ENCODE measurements at places on chromosomes 1 and 21. TPM values are rescaled to one million over a fixed set of nuclear protein-coding genes. Genes with fewer than 3 reads are reported as not detected.

GRCh38 chr1:108817811-108818210, 39.1 kb downstream of the AKNAD1 start:
- DNase-seq, result no peak

GRCh38 chr21:34042735-34043134, 30.6 kb upstream of the MRPS6 start:
- DNase-seq, result no peak

MACO1 gene
- polyA plus RNA-seq, result 24.2 TPM

GRCh38 chr1:91281782-91282181, 122.9 kb downstream of the HFM1 start:
- DNase-seq, result no peak

FALEC gene
- not detected for polyA plus RNA-seq

DNA sequence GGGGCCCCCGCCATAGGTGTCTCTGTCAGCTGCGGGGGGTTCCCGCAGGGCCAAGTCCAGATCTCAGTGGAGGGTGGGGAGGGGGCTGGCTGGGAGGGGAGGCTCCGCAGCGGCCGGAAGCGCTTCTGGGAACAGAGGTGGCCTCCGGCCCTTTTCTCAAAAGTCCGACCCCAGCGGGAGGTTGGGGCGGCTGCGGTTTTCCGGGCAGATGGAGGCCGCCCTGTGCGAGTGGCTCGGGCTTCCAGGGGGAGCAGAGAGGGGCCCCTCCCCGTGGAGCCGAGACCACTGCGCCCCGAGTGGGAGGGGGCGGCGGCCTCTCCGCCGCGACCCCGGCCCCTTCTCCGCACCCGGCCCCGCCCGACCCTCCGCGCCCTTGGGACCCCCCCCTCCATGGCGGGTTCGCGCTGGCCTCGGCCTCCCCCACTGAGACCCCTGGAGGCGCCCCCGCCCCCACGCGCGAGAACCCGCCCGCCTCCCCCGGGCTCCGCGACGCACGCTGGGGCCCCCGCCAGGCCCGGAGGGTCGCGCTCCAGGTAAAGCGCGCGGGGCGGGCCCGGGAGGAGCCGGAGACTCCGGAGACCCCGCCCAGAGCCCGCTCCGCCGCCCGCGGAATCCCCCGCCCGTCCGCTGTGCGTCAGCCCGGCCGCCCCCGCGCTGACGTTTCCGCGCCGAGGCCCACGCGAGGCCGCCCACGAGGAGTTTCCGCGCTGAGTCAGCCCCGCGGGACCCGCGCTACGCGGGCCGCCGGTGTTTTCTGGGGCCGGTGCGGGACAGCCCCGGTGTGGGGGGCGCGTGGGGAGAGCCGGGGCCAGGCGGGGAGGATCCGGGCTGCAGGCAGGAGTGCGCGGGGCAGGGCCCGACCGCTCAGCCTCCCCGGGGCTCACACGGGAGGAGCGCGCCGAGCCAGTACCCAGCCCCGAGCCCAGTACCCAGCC, 5.2 kb downstream of the TNFRSF18 start:
- peak; percentile 53 for DNase-seq

ZYG11A gene
- polyA plus RNA-seq, result not detected

DNA sequence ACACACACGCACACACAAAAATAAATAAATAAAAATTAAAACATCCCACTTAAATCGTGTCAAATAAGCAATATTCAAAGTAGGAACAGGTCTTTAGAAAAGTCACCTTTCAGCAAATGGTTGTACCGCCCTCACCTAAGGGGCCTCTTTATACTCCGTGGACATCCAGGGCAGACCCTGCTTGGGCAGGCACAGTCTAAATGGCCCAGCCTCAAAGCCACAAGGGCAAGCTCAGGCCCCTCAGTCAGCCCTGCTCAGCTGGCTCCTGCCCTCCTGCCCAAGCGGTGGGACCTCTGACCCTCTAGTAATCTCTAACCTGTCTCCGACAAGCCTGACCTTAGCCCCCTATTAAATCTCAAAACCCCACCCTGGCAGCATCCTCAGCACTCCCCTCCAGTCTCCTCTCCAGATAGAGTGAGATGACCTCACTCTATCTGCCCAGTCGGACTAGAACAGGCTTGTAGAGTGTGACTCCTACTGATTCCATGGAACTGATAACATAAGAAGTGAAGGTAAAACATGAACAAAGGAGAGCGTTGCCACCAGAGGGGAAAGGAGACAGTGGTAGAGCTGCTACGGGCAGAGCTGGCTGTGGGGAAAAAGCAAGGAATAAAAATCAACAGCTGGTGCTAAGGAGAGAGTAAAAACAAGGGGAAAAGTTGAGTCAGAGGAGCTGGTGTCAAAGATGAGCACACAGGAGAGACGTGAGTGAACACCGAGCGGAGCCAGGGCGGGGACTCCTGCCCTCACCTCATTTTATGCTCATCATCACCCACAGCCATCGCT, 36.0 kb downstream of the SIPA1L2 start:
- DNase-seq, result no peak

- DNase-seq, result peak; percentile 31
Measured at GRCh38 chr21:20004367-20004766, 993.8 kb upstream of the NCAM2 start.

GRCh38 chr21:34612557-34612956, 2.4 kb downstream of the RCAN1 start:
- DNase-seq, result no peak

RC3H1 gene
- not detected for polyA plus RNA-seq

LRRC8B gene
- polyA plus RNA-seq, result 5.7 TPM

DNA sequence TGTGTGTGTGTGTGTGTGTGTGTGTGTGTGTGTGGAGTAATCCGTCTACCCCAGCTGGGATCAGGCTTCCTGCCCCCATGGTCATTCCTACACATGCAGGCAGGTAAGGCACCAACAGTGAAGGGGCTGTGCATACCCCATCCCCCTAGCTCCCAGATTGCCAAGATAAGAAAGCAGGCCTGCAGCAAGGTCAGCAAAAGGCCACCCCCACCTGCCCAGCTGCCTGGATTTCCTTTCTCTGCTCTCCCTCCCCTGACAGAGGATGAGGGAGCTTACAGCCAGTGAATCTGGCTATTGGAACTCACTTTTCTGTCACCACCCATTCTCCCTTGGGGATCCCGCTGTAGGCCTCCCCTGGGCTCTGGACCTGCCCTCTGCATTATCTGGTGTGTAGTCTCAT, 7.9 kb downstream of the ALX3 start:
- no peak for DNase-seq

- DNase-seq, result no peak
Measured at GRCh38 chr1:15258833-15259621, 12.0 kb downstream of the FHAD1 start.

GRCh38 chr1:229148041-229148671, 122.8 kb upstream of the RAB4A start:
- no peak for DNase-seq

- peak; percentile 74 for DNase-seq
Measured at GRCh38 chr1:171226747-171227370, 21.4 kb upstream of the FMO1 start.

SPRR2D gene
- not detected for polyA plus RNA-seq

- no peak for DNase-seq
Measured at GRCh38 chr1:234777856-234778220, 167.9 kb upstream of the IRF2BP2 start.

HES3 gene
- polyA plus RNA-seq, result not detected

DNA sequence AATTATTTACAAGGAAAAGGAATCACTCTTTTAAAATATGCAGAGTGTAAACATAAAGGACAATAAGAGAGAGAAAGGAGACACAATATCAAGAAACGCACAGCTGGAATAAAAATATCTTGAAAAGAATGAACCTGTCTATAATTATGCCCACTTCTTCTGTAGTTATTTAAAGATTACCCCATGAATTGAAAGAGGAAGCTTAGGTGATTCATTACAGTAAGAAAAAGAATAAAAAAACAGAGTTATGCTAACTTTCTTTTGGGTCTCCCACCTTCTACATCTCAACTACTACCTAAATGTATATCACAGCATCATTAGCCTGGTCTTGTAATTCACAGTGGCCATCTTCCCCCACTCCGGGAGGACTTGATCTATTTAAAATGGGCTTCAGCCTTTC, 182.1 kb downstream of the MRPL39 start:
- DNase-seq, result no peak

RHD gene
- 0.91 TPM for polyA plus RNA-seq

- DNase-seq, result no peak
Measured at GRCh38 chr1:30487042-30487441, 236.3 kb downstream of the MATN1 start.

DNA sequence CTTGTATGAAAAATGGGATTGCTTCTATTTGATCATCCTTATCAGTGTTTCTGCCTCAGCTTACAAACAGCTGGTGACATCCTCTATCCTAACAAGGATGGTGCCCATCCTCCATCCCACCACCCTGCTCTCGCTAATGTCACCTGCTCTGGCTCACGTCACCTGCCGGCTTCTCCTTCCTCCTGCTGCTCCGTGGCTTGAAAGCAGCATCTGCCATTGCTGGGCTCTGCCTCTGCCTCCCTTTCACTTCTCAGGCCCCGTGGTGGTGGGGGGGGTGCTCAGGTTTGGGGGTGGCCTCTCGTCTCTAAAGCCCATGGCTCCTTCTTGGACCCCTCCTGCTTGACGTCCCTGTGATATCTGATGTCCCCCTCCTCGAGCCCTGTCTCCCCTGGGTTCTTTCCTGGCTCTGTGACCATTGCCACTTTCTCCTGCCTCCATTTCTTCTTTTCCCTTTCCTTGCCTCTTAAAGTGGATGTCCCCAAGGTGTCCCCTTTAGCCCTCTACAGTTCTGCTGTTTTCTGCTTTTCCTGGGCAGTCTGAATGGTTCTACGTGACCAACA, 135.5 kb upstream of the ERRFI1 start:
- no peak for DNase-seq

FCRL2 gene
- polyA plus RNA-seq, result not detected

Data from muscle of arm (tissue), 14 donors.